NCI-H2171 (cell line): ENCODE measurements at places on chromosomes 2 and 18.

GRCh38 chr2:222208010-222208690 lies 90.6 kb downstream of the PAX3 start:
- no peak for DNase-seq

DNA sequence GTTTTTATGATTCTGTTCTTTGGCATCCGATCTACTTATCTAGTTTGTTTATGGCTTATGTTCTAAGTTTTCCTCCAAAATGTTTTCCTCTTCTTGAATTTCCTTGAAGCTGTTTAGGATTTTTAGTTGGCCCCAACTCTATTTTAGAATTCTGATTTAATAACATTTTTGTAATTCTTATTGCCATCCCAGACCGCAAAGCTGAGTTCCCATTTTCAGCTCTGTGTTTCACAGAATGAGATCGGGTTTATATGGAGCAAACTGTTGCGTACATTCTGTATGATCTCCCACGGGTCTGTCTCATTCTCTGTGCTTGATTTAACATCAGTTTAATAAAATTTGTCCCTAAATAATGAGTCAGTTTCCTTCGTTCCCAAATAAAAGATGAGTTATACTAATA lies 59.3 kb downstream of the DPP4 start:
- DNase-seq: no peak

GRCh38 chr2:15758848-15759247 lies 167.2 kb downstream of the DDX1 start:
- DNase-seq: no peak

GRCh38 chr18:48863432-48864065 lies 87.2 kb downstream of the SMAD7 start:
- DNase-seq: no peak
